ENCODE measurements at places on chromosomes 5 and 9.
A peak's percentile ranks its signal among the peaks of the same experiment; 100 is the strongest.

DNA sequence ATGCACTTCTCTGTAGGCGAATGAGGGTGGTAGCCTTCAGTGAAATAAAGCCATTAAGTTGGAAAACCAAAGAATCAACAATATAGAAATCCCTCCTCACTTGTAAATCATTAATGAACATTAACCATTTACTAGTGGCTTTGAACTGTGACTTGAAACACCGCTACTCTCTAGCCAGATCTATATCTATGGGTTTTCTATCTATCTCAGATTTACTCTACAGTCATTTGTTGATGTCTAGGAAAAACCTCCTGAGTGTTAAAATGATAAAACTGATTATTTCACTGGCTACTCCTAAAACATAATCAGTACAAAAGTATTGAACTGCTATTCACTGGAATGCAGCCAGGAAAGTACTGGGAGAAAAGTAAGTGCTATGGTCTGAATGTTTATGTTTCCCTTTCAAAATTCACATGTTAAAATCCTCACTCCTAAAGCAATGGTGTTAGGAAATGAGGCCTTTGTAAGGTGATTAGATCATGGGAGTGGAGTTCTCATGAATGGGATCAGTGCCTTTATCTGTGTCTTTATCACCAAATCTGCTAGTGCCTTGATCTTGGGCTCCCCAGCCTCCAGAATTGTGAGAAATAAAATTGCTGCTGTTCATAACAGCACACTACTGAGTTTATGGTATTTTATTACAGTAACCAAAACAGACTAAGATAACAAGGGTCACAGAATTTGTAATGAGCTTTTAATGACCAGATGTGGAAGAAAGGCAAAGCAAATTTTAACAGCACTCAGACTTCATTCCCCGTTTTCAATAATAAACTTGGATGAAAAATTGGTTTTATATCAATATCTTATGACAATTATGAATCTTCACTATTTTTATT lies 8.6 kb upstream of the OXCT1 start:
- no peak for DNase-seq

DNA sequence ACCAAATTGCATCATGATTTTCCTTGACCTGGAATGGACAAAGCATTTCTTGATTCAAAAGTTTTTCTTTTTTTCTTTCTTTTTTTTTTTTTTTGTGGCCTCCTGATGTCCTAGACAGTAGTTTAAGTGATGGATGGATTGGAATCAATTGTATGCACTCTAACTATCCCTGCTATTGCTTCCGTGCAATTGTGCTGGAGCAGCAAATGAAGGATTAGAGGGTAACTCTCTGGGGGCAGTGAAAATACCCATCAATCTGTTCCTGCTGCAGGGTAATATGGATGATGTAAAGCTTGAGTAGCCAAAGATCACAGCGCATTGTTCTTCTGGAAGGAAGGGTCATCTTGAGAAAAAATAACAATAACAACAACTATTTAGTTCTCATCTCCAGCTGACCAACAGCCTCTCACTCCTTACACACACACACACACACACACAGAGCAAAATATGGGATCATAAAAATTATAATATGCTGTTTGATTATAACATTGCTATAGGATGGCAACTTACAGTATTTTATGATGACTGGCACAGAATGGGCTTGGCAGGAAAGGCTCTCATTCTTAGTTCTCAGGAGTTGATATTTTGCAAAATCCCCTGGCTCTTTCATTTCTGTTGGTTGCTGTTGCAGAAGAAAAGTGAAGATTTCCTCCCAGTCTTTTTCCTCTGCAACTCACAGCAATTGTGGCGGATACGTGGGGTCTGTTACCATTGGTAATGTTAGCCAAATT lies 160.9 kb upstream of the DMAC1 start:
- no peak for DNase-seq

- DNase-seq: no peak
These were observed 236.5 kb upstream of the TRIM32 start for GRCh38 chr9:116450378-116451139.

GRCh38 chr5:150789943-150790611 lies 11.5 kb downstream of the SMIM3 start:
- DNase-seq: peak; percentile 47

DNA sequence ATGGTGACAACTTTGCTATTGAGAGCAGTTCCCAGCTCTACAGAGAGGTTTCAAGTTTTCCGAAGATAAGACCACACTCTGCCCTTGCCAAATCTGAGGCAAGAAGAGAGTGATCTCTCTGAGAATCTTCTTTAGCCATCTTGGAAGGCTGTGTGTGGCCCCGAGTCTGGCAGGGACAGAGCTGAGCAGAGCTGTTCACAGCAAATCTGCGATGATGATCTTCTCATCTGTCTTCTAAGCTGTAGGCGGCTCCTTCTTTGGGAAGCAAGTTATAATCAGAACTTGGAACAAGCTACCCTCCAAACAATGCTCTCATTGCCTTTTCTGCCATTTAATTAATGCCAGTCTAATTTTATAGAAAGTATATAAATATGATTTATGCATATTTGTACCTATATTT lies 379.0 kb upstream of the MEF2C start:
- DNase-seq: no peak

DNA sequence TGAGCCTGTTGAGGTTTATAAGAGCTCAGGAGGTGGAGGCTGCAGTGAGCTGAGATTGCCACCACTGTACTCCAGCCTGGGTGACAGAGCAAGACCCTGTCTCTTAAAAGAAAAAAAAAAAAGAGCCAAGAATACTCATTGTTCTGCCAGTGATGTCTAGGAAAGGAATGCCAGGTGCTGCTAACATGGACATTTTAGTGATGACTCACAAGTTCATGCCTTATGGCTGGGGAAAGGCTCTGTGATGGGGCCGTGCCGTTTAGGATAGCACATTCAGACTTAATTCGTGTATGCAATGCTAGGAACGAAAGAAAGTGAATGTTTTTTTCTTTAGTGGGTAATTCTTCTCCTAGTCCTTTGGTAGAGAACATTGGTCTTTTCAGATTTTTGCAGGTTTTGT lies 134.2 kb downstream of the ARHGAP26 start:
- no peak for DNase-seq

- DNase-seq: no peak
These were observed 4.2 kb upstream of the SEMA4D start for GRCh38 chr9:89502038-89502601.

GRCh38 chr5:58266402-58266801 lies 193.5 kb downstream of the PLK2 start:
- no peak for DNase-seq

GRCh38 chr9:134377976-134378375 lies 51.7 kb downstream of the RXRA start:
- DNase-seq: no peak

DNA sequence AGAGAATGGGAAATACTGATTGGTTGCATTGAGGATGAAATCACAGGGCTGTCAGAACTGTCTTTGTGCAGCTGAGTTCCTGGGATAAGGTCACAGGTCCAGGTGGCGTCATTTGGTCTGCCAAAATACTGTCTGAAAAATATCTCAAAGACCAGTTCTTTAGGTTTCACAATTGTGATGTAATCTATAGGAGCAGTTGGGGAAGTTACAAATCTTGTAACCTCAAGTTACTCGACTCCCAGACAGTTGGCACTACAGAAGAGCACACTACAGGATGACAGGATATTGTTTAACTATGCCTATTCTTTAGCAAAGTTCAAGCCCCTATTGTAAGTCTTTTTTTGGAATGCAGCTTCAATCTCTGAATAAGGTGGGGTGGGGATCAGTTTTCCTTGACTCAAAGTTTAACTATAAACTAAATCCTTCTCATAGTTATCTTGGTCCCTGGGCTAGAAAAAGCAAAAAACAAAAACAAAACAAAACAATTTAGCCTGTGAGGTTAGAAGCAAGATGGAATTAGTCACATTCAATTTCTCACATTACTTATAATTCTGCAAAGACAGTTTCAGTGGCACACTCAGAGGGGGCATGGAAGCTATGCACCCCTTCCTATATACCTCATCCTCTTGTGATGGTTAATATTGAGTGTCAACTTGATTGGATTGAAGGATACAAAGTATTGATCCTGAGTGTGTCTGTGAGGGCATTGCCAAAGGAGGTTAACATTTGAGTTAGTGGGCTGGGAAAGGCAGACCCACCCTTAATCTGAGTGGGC lies 276.0 kb downstream of the AUH start:
- no peak for DNase-seq

DNA sequence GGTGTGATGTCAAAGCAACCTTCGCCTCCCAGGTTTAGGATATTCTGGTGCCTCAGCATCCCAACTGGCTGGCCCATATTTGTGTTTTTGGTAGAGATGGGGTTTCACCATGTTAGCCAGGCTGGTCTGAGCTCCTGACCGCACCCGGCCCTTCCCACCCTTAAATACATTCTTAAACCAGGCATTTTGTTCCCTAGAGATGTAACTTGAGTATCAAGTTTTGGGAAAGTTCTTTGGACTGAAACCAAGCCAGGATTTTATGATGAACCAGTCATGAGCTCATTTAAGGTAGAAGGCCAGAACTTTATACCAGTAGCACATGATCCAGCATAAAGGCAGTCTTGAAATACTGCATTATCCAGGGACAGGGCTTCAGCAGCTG lies 3.5 kb downstream of the RPL7A start:
- no peak for DNase-seq

DNA sequence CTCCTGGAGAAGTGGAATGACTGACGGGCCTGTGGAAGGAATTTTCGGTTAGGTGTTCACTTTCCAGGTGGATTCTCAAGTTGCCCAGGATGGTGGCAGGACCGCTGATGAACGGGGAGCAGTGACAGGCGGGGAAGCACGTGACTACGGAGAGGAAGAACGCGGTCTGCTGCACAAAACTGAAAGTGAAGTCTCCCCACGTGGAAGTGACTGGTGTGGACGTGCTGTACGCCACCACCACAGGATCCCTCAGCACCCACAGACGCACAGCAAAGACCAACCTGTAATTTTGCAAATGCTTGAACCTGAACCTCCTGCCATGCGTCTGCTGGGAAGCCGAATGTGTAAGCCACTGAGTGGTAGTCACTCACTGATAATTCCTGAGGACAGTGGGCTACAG lies 51.4 kb downstream of the RNF130 start:
- no peak for DNase-seq

- no peak for DNase-seq
These were observed 59.2 kb upstream of the PHF24 start for GRCh38 chr9:34898846-34899245.

GRCh38 chr5:63963080-63963735 lies 963 bp upstream of the HTR1A start:
- no peak for DNase-seq

DNA sequence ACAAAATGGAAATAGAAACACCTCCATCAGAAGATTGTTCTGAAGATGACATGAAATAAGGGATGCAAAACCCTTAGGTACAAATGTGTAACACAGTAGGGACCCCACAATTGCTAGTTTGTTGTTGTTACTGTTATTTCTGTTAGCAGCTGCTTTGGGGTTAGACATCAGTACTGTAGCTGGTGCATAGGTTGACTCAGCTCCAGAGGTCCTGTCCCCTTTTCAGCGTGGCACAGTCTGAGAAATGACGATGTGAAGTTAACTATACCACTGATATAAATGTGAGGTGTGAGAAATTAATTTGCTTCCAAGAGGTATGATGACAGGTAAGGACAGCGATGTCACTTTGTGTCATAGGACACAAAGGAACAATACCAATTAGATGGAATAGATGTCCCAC lies 384.6 kb upstream of the KLF4 start:
- no peak for DNase-seq

DNA sequence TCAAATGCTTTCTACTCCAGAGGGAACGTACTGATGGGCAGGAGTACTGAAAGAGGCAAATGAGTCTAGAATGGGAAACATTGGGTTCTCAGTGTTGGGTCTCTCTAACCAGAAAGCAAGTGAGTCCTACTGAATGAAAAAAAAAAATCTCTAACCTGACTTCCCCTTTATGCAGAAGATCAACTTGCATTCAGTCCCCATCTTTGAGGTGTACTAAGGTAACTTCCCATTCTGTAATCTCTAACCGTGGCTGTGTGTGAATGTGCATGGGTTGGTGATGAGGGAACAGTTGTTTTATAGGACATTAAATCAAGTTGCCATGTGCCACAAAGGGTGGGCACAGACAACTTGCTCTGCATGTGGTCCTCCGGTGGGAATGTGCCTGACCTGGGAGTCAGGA lies 264.6 kb upstream of the CLINT1 start:
- DNase-seq: no peak

DNA sequence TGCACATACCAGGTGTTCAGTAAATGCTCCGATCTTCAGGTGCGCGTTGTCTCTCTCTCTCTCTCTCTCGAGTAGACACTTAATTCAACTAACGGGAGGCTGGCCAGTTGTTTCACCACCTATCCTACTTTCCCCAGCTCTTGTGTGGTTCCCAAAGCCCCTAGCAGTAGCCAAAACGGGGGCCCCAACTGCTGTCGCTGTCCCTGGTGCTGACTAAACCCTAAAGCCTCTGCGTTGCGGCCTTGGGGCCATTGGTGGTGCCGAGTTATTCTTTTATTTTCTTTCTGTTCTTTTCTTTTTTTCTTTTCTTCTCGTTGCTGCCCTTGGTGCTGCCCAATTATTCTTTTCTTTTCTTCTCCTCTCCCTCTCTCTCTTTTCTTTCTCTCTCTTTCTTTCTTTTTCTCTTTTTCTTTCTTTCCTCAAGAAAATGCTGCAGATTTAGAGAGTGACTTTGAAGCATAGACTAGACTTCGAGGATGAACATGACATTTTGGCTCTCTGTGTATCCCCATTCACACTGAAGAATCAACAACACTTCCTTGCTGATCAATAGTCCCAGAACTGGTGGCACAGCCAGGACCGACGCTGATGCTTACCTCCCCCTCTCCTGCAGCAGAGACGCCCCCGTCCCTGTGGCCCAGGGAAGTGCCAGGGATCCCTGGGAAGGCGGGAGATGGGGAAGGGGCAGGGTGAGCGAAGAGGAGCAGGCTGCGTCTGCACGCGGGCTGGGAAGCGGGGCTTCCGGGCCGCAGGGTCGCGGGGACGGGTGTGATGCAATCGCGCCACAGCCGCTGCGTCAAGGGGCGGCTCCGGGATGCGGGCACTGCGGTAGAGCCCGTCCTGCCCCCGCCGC lies at the start of gene FBLL1:
FBLL1 (plus strand) TSS at position 785 of the 853 bp plus-strand sequence. CDS start 200 bp downstream, outside the sequence.
- DNase-seq: no peak

GRCh38 chr5:38613992-38614836 lies 57.8 kb upstream of the LIFR start:
- no peak for DNase-seq
